ENCODE measurements at places on chromosomes 16 and 17. TPM values are rescaled to one million over a fixed set of nuclear protein-coding genes. Genes with fewer than 3 reads are reported as not detected.

The ALOX15B gene
- total RNA-seq, result not detected

The ORC6 gene
- total RNA-seq, result 60.6 TPM

The NXN gene
- total RNA-seq, result 32.8 TPM

The TBC1D3G gene
- total RNA-seq, result not detected

The ANKRD40CL gene
- not detected for total RNA-seq

The CCL23 gene
- total RNA-seq, result not detected

The KRTAP4-5 gene
- total RNA-seq, result not detected

The OGFOD1 gene
- 103 TPM for total RNA-seq

The STX1B gene
- total RNA-seq, result 0.37 TPM

The TMEM238L gene
- not detected for total RNA-seq

The HSPB9 gene
- not detected for total RNA-seq

The ZNF771 gene
- total RNA-seq, result 7.1 TPM

GRCh38 chr17:56798916-56799315 is 34.8 kb downstream of the C17orf67 start:
- DNase-seq, result peak; percentile 36

DNA sequence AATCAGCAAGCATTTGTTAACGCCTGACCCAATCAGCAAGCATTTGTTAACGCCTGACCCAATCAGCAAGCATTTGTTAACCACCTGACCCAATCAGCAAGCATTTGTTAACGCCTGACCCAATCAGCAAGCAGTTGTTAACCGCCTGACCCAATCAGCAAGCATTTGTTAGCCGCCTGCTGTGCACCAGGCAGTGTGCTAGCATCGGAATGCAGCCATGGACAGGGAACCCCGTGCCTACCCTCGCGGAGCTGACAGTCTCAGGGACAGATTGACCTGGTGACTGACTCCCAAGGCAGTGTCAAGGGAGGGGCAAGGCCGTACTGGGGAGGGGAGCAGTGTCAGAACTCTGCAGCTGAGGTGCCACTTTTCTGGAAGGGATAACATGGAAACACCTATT is 66.9 kb downstream of the ABR start:
- no peak for DNase-seq

DNA sequence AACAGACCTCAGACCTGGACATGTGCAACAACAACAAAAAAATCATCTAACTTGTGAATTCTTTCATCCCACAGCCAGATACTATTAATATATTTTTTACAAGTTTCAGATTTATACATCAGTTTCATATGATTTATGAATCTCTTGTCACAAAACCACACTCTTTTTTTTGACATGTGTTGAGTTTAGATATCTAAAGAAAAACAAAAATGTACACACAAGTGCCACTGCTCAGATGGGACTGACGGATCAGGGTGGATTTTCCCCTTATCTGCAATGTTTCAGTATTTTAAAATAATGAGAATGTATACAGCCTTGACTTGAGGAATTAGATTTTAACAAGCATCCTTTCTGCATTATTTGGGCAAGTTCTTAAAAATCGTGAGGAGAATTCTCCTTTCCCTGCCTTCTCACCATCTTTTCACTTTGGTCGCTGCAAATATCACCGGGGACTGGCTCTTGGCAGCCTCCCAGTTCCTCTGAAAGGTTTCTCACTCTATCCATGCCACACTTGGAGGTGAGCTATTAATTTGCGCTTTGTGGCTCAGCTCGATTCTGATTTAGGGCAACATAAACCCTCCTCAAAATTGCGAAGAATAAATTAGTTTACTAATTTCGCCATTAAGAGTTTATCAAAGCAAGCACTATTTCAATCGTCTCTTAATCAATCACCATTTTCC is 225.7 kb downstream of the XYLT1 start:
- no peak for DNase-seq

- DNase-seq, result peak; percentile 84
Observed at GRCh38 chr16:23905027-23905426, 69.2 kb downstream of the PRKCB start.

DNA sequence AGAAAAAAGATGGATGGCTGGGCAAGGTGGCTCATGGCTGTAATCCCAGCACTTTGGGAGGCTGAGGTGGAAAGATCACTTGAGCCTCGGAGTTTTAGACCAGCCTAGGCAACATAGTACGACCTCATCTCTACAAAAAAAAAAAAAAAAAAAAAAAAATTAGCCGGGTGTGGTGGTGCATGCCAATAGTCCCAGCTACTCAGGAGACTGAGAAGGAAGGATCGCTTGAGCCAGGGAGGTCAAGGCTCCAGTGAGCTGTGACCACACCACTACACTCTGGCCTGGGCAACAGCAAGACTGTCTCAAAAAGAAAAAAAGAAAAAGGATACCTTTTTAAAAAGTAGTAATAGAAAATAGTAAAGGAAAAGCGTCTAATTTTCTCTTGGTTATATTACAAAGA is 20.7 kb downstream of the ZNF652 start:
- DNase-seq, result peak; percentile 25

DNA sequence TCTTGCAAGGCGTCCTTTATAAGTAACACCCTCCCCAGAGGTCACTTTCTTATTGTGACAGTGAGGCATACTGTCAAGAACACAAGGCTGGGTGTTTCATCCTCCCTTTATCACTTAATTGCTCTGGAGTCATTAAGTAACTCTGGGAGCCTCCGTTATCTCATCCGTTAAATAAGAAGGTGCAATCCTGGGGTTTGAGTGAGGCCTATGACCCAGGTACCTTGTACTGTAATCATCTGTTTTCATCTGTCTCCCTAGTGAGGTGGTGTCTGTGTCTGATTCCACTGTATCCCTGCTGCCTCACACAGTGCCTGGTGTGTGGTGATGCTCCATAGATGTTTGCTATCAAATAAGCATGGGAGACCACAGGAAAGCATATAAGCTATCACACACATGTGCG is 17.7 kb downstream of the TNS4 start:
- no peak for DNase-seq

GRCh38 chr16:13638218-13638617 is 281.7 kb upstream of the ERCC4 start:
- DNase-seq, result no peak

DNA sequence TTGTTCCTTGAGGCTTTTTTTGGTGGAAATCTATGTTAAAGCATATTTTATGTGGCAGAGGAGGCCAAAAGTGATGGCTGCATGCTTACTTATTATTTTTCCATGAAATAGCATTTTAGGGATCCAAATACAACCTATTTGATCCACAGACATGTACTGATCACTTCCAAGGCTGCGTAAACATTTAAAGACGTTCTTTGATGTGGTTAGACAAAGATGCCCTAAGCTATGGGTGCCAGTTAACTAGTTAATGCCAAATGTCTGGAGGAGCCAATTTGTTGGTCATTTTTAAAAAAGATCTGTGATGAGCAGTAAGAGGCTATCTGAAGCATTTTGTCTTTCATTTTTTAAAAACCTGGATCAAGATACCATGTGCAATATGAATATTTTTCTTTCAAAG is 17.3 kb upstream of the PRKCA start:
- no peak for DNase-seq

DNA sequence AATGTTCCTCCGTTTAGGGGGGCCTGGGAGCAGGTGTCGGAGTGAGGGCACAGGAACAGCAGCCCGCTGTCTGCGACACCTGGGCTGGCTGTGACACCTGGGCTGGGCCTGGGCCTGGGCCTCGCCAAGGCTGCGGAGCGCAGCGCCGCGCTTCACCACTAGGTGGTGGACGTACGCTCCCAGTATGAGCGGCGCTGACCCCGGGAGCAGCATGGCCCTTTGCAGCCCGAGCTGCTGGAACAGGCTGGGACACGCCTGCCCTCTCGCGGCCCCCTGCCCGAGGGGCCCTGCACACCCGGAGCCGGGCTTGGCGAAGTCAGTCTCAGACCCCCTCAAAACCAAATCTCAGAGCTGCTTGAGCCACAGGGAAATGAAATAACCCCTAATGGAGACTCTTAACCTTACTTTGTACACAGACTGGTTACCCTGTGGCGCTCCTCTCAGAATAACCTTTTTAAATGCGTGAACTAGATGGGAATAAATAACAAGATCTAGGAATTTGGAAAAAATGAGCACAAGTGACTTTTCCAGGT is 38.6 kb upstream of the FA2H start:
- DNase-seq, result peak; percentile 67

DNA sequence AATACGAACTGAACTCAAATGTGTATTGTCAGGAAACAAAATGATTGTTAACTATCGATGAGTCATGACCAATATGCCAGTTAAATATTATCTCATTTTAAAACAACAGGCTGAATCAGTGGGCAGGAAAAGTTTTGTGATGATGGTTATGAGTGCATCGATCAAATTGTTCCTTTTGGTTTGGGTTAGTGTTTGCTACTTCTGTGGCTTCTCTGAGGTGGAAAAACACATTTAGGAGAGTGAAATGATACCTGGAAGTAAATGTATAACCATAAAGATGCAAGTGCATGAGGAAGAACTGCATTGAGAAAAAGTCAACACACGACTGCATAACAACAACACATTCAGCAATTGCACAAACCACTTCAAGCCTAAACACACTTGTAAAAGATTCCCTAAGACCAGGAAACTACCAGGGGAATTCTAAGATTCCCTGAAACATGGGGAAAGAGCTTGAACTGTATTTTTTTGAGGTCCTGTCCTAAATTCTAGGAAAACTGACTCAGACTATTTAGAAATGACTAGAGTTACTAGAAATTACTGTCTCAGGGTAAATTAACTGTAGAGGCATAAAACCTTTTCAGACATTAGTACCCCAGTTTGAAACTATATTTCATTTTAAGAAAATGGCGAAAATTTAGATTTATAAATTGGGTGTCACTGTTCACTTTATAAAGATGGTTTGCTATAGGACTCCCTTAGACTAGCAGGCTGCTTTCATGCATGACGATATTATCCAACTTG is 44.8 kb downstream of the CDYL2 start:
- DNase-seq, result no peak

GRCh38 chr16:69143116-69143515 is 10.7 kb downstream of the UTP4 start:
- DNase-seq, result no peak

- no peak for DNase-seq
Observed at GRCh38 chr16:78372277-78372676, 272.8 kb downstream of the WWOX start.

GRCh38 chr17:42562388-42563142 is 617 bp downstream of the COASY start:
- DNase-seq, result peak; percentile 50

DNA sequence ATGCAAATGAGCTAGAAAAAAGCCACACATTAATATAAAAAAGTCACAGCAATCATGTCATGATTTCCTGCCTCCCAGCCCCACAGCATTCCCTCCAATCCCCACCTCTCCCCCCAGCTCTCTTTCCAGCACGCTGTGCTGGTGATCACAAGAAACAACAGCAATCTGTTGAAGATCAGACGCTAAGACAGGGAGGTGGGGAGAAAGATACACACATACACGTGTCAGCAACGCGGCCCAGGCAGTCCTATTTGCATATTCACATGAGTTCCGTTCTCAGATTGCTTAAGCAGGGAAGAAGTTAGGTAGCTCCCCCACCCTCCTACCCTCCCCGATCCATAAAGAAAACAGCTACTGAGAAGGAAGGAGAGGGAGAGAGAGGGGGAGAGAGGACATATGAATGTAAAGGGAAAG is 405.5 kb upstream of the PSMD7 start:
- DNase-seq, result no peak
